ENCODE measurements at places on chromosomes 6 and 20. TPM values are rescaled to one million over a fixed set of nuclear protein-coding genes. Genes with fewer than 3 reads are reported as not detected.

TPBG gene
- total RNA-seq: 27.0 TPM

ADGRB3 gene
- total RNA-seq: 45.9 TPM

SYNCRIP gene
- 115 TPM for total RNA-seq

SLC22A3 gene
- 6.1 TPM for total RNA-seq

AGPAT1 gene
- 20.1 TPM for total RNA-seq

GPSM3 gene
- total RNA-seq: 1.8 TPM

ADAM33 gene
- total RNA-seq: 42.6 TPM

ZNF133 gene
- 38.3 TPM for total RNA-seq

PBOV1 gene
- not detected for total RNA-seq

PHF3 gene
- total RNA-seq: 150 TPM

PTCHD4 gene
- total RNA-seq: 10.0 TPM

PRL gene
- total RNA-seq: 0.99 TPM

CCN6 gene
- not detected for total RNA-seq

NKAIN2 gene
- 6.4 TPM for total RNA-seq

TCEA2 gene
- 41.7 TPM for total RNA-seq

EPHA7 gene
- total RNA-seq: 39.6 TPM
